NCI-H187 (cell line): ENCODE measurements at places on chromosomes 2 and 18.

DNA sequence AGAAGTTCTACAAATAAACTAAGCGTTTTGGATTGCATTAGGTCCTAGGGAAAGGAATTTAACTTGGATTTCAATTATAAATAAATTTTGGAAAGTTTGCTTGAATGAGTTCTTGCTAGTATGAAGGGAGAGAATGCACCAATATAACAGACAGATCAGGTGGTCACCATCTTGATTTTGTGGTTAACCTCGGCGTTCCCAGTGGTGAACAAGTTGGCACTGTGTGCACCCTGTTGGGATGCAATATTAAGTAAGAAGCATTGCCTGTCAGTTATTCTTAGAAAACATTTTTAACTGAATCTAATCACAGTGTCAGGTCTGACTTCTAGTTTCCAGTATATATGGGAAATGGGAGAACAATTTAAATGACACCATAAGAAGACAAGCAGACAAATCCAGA, 673.4 kb downstream of the SLC4A3 start:
- DNase-seq = no peak

GRCh38 chr2:216315802-216316603, 56.3 kb downstream of the MARCHF4 start:
- DNase-seq = no peak

DNA sequence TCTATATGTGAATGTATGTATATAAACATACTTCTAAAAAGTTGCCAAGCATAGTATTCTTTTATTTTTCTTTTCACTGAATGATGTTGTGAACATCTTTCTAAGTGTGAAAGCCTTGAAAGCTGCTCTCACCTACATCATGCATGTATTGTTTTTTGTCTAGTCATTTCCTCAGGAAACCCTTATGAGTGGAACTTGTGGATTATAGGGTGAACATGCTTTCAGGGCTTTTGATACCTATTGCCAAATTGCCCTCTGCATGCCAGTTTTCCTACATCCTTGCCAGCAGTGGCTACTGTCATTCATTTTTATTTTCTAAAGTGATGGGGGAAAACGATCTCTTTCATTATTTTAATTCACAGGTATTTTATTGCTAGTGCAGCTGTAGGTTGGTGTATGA, 78.3 kb downstream of the ADAM23 start:
- DNase-seq = no peak

GRCh38 chr2:201208563-201209252, 25.8 kb downstream of the CASP10 start:
- DNase-seq = no peak

DNA sequence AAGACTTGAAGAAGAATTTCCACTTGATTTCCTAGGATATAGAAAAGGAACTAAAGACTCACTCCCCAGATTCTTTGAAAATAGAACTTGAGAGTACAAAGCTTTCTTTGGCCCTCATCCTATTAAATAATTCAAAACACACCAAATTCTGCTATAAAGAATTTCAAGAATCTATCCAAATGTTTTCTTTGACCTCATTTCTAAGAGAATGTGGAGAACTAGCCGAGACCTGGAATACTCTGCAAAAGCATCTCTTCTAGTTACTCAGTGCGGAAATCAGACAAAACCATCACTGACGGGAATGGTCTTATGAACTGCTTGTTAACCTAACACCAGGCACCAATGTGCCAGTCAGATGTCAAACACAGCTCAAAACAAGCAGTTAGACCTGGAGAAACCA, 44.2 kb upstream of the ARL5A start:
- DNase-seq = no peak

- no peak for DNase-seq
Observed at GRCh38 chr2:219679571-219679970, 52.1 kb downstream of the SLC4A3 start.

GRCh38 chr2:12998685-12999084, 281.9 kb downstream of the TRIB2 start:
- no peak for DNase-seq

DNA sequence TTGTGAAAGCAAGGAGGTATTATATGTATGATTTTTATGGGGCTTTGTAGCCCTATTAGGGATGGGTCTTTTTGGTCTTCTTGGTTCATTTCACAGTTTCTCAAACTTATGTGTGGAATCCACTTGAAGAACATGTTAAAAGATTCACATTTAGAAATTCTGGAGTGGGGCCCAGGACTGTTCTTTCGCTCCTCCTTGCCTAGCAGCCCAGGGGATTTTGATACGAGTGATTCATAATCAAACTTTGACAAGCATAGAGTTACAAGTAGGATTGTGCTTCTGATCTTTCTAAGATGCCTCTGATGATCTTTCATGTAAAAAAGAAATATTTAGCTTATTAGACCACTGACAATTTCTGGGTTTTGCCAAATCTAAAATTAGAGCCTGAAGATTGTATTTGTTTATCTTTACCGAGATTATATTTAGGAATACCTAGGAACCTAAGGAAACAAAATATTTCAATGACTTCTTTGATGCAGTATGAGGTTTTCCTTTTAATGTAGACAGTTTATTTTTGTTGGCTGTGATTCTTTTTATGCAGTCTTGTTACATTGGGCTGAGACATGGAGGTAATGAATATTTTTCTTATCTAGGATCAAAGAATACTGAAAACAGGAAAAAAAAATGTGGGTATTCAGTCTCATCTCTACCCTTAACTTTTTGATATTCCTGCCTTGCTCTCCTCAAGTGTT, 324.0 kb downstream of the PARD3B start:
- DNase-seq = no peak

DNA sequence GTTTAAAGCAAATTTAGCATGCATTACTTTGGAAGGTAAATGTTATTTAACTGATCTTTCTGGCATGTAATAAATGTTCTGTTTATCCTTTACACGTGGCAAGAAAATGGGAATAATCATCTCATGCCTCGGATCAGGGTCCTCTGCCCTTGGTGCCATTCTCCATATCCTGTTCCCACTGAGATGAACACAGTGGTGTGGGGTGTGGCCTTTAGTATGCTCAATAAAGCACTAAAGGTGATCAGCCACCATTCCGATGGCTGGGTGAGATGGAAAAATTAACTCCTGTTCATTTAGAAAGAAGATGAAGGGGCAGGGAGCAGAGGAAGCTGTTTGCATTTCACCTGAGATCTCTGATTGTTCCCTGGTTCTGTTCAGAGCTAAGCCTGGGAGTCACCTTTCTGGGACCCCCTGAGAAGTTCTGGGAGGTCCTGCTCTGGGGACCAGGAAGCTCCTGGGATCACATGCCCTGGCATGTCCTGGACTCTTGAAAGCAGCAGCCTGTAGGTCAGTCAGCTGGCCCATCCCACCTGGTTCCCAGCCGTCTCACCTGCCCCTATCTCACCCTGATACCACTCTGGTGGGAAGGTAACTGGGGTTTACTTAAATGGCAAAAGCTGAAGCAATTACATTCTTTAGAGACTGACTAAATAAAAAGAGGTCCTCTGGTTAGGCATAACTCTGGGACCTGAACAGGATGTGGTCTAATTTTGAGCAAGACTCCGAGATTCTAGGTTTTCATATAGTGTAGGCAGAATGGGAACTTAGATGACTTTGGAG, 288.9 kb upstream of the EPAS1 start:
- DNase-seq = no peak

DNA sequence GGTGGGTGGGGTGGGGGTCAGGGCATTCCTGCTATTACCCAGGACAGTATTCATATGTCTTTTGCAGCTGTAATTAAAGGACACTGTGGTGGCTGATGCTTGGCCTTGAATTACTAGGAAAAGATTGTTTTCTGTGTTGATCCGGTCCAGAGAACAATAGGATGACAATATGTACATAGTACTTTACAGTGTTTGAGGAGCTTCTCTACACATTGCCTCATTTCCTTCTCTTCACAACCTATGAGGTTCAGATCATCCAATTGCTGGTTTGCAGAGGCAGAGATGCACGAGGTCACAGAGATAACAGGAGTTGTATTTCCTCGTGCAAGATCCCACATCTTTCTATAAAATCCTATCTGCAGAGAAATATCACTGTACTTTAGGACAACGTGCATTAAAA, 119.5 kb downstream of the LIPG start:
- DNase-seq = no peak

DNA sequence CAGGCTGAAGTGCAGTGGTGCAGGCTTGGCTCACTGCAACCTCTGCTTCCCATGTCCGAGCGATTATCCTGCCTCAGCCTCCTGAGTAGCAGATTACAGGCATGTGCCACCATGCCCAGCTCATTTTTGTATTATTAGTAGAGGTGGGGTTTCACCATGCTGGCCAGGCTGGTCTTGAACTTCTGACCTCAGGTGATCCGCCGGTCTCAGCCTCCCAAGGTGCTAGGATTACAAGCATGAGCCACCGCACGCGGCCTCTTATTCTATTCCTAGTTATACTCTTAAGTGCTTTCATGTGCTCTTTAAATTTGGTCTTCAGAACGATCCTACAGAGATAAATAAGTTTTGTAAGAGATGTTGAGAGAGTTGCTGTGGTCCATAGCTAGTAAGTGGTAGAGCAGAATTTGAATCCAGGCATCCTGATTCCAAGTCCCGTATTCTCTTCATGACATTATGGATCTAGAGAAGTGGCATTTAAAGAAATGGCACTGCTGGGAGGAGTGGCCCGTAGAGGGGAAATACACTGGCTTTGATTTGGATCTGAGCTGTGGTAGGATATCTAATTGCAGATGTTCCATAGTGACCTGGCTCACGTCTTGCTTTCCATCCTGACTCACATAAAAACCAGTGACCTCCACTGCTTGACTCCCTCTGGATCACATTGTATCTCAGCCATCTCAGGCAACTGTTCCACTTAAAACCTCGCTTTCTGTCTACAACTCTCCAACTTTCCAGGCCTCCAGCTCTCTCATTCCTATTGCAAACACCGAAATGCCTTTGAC, 22.8 kb upstream of the ME2 start:
- no peak for DNase-seq

DNA sequence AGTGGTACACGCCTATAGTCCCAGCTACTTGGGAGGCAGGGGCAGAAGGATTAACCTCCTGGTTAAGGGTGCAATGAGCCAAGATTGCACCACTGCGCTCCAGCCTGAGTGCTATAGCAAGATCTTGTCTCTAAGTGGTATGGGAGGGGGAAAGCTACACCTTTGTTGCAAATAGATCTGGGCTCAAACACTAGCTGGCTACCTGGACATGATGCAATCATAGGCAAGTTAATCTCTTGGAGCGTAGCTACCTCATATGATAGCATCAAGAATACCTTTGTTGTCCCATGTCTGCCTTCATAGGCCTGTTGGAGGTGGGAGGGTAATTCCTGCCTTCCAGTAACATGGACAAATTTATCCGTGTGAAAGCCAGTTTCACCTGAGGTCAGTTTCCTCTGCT, 15.7 kb downstream of the KLHL29 start:
- no peak for DNase-seq

GRCh38 chr18:63062246-63062645, 257.3 kb downstream of the BCL2 start:
- DNase-seq = no peak

DNA sequence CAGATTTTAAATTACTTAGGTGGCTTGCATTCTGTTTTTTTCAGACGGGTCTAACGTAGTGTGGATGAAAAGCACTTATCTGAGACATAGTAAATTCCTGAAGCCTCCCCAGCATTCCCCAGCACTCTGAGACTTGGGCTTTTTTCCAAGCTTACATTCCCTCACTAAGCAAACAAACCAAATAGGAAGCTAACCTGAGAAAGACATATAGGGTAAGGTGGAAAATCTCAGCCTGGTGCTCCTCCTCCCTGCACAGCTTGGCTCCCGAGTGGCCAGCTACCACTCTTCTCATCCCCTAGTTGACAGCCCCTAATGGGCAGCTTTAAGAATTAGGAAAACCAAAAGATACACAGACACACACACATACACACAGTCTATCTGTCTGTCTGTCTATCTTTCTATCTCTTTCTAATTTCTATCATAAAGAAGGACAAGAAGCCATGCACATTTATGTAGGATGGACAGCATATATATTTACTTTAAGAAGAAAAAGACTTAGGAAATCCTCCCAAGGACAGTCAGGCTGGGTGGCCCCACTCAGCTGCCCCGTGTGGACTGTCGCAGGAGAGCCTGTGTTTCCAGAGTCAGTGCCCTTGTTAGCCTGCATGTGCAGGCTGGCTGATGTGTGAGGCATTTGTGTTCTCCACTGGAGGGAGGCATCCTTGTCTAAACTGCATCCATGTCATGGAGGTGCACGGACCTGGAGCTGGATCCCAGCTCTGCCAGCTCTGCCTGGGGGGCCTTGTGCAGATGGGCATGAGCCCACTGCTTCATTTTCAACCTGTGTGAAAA, 8.2 kb downstream of the CNNM3 start:
- DNase-seq = no peak

- no peak for DNase-seq
Observed at GRCh38 chr2:182248362-182248761, 178.5 kb downstream of the PDE1A start.
